NCI-H526 (cell line): ENCODE measurements at places on chromosomes 6 and 20.

GRCh38 chr20:24297993-24298392 lies 171.4 kb upstream of the SYNDIG1 start:
- no peak for DNase-seq

GRCh38 chr6:25279748-25280343 lies 672 bp downstream of the CARMIL1 start:
- DNase-seq, result peak; percentile 69

DNA sequence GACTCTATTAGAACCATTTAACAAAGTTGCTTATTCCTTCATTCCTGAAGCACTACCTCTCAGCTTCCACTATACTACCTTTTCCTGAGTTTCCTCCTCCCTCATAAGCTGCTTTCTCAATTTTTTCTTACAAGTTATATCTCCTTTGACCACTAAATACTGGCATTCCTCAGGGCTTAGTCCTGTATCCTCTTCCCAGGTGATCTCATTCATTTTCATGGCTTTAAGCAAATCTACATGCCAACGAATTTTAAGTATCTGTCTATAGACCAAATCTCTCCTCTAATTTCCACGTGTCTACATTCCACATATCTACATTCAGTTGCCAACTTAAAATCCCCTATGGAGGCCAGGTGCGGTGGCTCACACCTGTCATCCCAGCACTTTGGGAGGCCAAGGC lies 134.7 kb downstream of the BTBD9 start:
- no peak for DNase-seq

- no peak for DNase-seq
Observed at GRCh38 chr6:24497254-24497970, 2.6 kb downstream of the ALDH5A1 start.

DNA sequence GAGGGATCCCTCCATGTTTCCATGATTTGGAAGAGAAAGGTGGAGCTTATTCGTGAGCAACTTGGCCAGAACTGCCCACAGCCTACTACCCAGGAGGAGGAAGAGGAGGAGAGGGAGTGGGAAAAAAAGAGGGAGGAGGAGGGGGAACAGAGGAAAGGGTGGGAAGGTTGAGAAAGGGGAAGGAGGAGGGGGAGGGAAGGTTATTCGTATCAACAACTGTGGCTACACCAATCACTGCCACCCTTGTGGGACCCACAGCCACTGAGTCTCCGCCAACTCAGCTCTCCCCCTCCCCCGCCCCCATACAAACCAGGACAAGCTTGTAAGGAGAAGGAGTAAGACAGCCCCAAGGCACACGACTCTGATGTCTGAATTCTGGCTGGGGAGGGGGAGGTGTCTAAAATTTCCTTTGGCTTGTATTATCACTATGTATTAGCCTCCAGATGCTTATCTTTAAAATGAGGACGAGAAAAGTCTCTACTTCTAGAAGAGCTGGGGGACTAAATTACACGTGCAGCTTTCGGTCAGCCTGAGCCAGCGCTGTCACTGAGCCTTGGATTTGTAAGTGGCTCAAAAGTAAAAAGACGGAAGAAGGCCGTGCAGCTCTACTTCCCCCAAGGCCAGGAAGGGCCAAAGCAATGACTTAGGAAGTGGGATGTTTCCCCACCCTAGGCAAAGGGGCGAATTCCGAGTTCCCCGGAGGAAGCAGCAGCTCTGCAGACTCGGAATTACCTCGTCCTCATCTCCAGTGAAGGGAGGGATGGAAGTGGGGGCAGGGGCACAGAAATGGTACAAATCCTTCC lies 1.0 kb downstream of the FKBP1A start:
- DNase-seq, result no peak

DNA sequence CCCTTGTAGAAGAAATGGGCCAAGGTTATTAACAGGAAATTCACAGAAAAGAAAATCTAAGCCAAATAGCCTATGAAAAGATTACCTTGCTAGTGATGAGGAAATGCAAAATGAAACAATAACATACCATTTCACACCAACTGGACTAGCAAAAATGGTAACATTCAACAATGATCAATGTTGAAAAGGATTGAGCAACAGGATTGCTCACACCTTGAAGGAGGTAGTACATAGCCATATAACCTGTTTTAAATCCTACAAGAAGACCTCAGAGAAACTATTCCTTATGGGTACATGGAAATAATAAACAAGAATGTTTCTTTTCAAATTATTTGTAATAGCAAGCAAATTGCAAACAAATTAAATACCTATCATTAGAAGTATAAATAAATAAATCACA lies 107.4 kb downstream of the BFSP1 start:
- DNase-seq, result no peak

GRCh38 chr6:140372064-140372463 lies 997.6 kb upstream of the CITED2 start:
- no peak for DNase-seq

DNA sequence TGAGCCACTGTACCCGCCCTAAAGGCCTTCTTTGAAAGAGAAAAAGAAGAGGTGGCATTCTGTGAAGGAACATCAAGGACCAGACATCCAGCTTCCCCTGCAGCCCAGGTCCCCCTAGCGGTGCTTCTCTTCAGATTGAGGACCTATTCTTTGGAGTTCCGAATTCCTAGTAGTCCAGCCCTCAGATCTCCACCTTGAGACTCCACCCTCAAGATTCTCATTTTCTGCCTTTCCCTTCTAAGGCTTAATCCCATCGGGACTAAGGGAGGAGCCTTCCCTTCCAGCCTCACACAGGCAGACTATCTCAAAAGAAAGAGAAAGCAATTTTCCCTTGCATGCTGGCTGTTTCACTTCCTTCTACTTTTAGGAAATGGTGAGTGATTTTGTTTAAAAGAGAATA lies 32.5 kb downstream of the MUC22 start:
- peak; percentile 50 for DNase-seq

DNA sequence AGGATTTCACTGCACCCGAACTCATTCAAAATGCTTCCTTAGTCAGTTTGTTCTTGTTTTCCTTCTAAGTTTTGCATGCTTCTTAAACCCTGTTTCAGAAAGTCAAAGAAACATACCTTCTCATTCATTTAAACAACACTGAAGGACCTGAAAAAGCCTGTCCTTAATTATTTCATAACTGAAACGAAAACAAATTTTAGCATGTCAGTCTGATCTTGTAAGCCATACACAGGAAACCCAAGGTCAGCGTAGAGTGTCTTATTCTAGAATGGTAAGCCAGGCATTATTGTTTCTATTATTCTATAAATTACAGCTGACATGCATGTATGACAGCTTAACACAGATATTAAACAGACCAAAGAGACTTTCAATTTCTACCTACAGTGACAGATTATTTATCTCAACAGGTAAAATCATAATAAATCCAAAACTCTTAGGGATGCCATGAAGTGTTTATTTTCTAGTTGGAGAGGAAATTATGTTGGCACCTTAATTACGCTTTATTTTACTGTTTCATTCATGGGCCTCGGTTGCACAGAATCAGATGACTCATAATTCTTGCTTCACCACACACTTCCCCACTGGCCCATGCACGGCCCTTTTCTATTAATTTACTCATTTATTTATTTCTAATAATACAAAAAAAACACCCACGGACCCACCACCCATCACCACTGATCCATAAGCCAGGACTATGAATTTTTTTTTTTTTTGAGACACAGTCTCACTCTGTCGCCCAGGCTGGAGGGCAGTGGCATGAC lies 39.3 kb upstream of the DUSP22 start:
- DNase-seq, result no peak
